ENCODE measurements at places on chromosomes 13 and 19.

GRCh38 chr13:39536274-39536673 is 66.7 kb downstream of the LHFPL6 start:
- no peak for DNase-seq

DNA sequence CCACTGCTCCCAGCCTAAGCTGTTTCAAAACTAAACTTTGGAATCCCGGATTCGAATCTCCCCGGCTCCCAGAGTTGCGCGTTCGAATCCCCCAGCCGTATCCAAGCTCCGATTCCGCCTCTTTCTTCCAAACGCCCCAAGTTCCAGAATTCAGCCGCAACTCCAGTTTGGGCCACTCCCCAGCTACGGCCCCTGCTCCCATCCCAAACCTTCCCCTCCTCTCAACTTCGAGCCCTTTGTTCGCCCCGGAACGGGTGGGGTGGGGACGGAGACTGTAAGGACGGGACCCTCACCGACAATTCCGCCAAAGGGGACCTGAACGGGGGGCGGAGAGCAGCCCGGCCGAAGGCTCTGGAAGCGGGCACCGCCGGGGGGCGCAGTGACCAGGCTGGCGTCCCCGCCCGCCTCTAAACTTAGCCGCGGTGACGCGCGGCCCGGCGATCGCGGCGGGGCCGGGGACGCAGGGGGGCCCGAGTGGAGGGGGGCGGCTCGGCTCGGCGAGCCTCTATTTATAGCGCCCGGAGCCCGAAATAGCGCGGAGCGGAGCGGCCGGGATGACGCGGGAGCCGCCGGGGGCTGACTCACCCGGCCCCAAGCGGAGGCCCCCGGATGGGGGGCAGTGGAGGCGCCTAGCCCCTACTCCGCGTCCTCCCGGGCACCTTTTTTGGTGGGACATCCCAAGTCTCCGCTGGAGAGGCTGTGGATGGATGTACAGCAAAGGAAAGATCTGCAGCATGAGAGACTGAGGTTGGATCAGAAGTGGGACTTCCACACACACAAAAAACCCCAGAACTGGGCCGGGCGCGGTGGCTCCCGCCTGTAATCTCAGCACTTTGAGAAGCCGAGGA is 4.9 kb upstream of the ERCC1 start:
- no peak for DNase-seq

- DNase-seq: no peak
Measured at GRCh38 chr13:27971236-27971645, 2.1 kb upstream of the CDX2 start.

GRCh38 chr13:36385489-36385888 is 39.3 kb upstream of the SPART start:
- no peak for DNase-seq

GRCh38 chr19:47445937-47446402 is 25.7 kb downstream of the SLC8A2 start:
- DNase-seq: no peak

DNA sequence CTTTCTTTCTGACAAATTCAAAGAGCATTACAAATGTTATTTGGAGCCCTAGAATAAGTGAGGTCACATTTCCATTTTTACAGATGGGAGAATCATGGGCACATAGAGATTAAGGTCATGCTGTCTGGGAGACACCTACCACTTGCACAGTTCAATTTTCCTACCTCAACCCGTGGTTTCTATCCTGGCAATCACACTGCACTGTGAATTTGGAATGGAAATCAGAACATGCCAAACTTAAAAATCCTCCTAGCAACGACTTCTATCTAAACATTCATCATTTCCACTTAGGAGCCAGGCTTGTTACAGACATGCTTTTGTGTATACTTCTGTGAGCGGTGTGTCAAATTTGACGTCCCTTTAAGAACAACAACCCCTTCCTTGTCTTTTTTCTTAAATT is 251.5 kb downstream of the DNAJC15 start:
- no peak for DNase-seq

GRCh38 chr19:38224014-38224862 is at the start of gene DPF1:
TSS of gene DPF1 (minus strand) at chr19:38224222. CDS start at chr19:38224142, 80 bp downstream.
- DNase-seq: no peak

GRCh38 chr19:50003810-50004419 is 21.3 kb downstream of the VRK3 start:
- DNase-seq: no peak

GRCh38 chr13:110329798-110330461 is 22.8 kb downstream of the COL4A2 start:
- DNase-seq: no peak

DNA sequence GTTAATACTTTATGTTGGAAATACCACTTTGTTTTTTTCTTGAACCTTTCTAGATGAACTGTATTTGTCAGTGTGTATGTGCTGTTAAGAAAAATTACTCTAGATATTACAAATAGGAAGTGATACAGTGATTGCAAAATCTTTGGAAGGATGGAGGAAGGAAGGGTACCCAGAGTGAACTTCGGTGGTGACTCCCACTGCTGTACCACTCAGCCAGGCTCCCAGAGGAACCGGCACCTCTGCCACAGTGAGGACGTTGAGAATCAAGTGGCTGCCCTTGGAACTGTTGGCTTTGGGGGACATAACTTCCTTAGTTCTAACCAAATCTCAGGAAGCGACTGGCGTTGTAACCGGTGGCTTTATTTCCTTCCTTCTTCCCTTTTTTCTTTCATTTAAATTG is 184.7 kb downstream of the PCCA start:
- DNase-seq: no peak

DNA sequence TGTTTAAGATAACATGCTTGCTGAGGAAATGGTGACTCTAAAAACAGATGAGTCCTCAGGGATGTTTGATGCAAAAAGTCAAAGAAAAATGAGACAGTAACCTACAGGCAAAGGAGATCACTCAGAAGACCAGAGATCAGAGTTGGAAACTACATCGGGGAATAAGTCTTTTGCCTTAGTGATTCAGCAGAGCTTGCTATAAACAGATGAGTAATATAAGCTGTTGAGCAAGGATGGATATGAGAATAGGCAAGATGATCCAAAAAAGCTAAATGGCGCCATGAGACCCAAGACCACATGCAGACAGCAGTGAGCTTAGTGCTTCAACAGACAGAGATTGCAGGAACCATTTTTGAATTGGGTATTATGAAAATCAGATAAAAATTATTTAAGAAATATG is 168.6 kb downstream of the POSTN start:
- DNase-seq: no peak

DNA sequence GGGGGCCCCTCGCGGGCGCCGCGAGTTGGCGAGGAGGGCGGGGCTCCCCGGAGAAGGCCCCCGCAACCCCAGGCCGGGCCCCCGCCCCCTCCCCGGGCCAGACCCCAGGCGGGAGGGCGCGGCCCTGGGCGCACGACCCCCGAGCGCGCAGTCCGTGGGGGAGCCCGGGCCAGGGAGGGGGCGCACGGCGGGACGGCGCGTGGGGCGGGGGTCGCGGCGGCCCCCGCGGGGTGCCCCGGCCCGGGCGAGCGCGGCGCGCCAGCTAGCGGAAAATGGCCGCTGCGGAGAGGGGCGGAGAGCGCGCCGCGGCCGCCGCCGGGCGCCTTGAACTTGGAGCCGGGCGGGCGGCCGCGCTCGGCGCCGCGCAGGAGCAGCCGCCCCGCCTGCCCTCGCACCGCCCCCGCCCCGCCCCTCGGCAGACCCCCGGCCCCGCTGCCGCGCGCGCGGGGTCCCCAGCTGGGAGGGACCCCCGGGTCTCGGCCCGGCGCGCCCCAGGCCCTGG is 6.4 kb upstream of the NFIC start:
- DNase-seq: no peak

DNA sequence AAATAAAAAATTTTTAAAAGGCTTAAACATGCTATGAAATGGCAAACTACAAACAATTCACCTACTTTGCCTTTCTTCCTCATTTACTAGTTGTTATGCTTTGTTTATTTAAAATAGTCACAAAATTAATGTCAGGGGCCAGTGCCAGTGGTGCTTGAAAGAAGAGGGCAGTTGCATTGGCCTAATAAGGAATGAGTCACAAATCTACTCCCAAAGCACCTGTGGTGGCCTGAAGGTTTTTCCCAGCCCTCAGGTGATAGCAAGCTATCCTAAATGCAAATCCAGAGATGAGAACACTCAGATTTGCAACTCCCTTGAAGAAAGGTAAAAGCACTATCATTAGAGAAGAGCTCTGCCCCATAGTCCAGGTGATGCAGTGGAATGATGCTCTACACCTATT is 103.6 kb downstream of the MBNL2 start:
- DNase-seq: no peak

- no peak for DNase-seq
Measured at GRCh38 chr13:51241720-51242119, 19.5 kb downstream of the FAM124A start.

DNA sequence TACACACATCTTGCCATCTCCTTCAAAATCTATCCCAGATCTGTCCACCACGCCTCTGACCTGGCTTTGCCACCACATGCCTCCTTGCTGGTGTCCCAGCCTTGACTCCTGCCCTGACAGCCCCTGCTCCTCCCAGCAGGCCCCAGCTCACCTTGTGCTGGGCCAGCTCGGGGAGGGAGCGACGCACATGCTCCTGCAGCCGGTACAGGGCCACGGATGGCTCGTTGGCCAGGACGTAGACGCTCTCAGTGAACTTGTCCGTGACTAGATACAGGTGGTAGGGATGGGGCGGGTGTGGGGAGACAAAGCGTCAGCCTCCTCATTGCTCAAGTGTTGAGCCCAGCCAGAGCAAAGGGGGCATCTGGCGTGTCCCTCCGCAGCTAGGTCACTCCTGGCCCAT is 5.2 kb downstream of the BORCS8 start:
- no peak for DNase-seq

DNA sequence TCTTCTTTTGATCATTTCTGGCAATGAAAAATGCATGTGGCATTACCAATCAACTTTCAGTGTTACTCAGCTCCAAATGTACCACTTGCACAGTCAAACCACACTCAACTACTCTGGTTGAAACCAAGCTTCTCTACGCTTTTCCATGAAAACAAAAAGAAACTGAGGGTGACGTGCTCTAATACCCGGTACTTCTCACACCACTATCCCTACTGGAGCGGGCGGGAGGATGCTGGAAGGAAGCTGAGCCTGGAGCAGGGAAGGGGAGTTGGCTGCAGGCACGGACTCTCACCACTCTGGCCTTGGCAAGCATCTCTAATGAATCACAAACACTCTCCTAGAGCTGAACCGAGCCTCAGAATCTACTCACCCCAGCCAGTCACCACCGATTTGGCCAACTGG is 48.2 kb downstream of the STK24 start:
- DNase-seq: no peak

DNA sequence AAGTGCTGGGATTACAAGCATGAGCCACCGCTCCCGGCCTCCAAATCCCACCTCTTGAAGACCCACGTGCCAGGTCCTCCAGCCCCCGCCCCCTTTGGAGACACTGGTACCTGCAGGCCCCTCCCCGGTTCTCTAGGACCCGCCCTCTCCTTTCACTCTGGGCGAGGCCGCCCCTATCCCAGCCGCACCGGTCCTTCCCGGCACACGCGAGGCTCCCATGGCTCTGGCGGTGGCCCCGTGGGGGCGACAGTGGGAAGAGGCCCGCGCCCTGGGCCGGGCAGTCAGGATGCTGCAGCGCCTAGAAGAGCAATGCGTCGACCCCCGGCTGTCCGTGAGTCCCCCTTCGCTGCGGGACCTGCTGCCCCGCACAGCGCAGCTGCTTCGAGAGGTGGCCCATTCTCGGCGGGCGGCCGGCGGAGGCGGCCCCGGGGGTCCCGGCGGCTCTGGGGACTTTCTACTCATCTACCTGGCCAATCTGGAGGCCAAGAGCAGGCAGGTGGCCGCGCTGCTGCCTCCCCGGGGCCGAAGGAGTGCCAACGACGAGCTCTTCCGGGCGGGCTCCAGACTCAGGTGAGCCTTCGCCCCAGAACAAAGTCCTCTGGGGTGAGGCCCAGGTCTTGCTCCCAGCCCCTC is at the start of gene CBLC:
CBLC (plus strand) TSS at position 176 of the 633 bp plus-strand sequence; CDS start at position 218, 42 bp downstream.
- DNase-seq: no peak

- no peak for DNase-seq
Measured at GRCh38 chr19:32977280-32977679, 5.2 kb downstream of the FAAP24 start.

DNA sequence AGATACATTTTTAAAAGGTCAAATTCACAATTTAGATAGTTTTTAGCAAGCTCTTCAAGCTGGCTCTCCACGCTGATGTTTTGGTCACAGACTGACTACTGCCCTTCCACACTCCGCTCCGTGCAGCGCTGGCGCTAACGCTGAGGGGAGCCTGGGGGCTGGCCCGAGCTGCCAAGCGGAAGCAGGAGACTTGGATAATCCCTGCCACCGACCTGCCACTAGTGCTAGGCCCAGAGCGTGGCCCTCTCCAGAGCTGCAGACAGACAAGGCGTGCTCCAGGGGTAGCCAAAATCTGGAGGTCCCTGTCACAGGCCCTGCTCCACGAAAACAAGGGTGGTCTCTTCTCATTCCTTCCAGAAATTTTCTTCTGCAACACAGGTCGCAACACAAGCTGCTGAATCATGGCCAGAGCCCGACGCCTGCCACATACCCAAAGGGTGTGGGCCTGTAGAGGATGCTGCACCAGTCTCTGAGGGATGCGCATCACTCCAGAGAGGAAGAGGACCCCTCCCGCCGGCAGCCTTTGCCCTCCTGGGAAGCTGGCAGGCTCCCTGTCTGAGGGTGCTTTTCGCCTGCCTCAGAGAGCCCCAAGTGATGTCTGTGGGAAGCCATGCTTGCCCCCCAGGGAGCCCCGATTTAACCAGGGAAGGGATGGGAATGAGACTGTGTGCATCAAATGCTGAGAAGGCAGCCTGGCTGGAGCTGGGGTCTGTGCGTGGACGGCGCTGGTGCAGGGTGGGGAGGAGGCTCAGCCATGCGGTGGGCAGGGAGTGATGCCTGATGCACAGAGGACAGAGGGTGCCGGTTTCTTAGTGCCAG is 21.6 kb downstream of the CAPS start:
- no peak for DNase-seq

- no peak for DNase-seq
Measured at GRCh38 chr13:106401081-106401480, 134.4 kb downstream of the EFNB2 start.

DNA sequence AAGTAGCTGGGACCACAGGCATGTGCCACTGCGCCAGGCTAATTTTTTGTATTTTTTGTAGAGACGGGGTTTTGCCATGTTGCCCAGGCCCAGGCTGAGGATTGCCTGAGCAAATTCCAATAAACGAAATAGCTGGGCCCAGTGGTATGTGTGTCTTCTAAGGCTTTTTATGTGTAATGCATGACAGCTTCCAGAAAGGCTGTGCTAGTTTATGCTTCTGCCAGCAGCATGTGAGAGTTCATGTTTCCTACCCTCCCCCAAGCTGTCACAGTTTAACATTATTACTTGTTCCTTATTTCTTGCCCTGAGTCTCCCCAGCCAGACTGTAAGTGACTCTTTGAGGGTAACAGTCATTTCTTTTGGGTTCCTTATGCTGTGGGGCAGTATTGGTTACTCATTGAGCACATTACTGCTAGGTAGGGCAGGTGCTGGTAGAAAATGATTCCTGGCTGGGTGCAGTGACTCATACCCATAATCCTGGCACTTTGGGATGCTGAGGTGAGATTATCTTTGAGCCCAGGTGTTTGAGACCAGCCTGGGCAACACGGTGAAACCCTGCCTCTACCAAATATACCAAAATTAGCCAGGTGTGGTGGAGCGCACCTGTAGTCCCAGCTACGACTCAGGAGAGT is 13.6 kb downstream of the GPATCH1 start:
- DNase-seq: no peak

GRCh38 chr19:778910-779653 is 18.2 kb upstream of the PTBP1 start:
- DNase-seq: no peak

GRCh38 chr19:15463861-15464371 is 428 bp downstream of the RASAL3 start:
- no peak for DNase-seq

All from left renal pelvis (tissue), 4 donors.